ENCODE measurements at places on chromosomes 12 and 14.

DNA sequence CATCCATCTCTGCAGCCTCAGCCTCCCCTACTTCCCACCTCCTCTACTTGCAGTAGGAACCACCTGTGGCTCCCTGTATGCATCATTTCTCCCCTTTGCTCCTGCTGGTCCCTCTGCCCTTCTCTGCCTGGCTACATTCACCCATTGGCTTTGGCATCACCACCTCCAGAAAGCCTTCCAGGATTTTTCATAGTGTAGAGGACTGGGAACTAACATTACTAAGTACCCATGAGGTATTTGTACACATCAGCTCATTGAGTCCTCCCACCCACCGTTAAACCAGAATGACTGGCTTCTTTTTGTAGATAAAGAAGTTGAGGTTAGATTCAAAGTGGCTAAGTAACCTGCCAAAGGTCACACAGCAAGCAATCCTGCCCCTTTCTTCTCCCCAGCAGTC is 17.1 kb downstream of the SYNE3 start:
- DNase-seq = no peak

- no peak for DNase-seq
Measured at GRCh38 chr14:99971941-99972747, 93.1 kb upstream of the EVL start.

DNA sequence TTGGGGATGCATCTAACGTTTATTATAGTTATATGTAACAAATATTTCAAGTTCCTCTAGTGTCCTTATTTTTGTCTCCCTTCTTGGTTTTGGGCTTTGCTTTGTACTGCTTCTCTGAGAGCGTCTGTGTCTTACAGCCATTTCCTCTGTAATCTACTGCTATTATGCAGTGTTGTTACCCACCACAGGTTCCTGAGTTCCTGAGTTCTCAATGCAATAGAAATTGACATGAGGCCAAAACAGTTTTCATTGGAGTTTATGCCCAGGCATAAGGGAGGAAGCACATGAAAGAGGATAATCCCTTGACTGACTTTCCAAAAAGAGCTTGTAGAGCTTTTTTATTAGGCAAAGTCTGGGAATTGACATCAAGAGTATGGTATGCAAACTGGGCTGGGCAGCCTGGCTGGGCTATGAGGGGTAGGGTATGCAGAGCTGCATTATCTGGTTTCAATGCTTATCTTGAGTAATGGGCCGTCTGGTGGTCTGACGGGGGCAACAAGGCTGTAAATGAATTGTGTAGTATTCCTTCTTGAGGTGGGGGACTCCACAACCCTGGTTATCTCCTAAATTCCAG is 722.5 kb upstream of the ATXN7L3B start:
- DNase-seq = no peak

- no peak for DNase-seq
Measured at GRCh38 chr12:6463216-6463615, 7.3 kb downstream of the VAMP1 start.

DNA sequence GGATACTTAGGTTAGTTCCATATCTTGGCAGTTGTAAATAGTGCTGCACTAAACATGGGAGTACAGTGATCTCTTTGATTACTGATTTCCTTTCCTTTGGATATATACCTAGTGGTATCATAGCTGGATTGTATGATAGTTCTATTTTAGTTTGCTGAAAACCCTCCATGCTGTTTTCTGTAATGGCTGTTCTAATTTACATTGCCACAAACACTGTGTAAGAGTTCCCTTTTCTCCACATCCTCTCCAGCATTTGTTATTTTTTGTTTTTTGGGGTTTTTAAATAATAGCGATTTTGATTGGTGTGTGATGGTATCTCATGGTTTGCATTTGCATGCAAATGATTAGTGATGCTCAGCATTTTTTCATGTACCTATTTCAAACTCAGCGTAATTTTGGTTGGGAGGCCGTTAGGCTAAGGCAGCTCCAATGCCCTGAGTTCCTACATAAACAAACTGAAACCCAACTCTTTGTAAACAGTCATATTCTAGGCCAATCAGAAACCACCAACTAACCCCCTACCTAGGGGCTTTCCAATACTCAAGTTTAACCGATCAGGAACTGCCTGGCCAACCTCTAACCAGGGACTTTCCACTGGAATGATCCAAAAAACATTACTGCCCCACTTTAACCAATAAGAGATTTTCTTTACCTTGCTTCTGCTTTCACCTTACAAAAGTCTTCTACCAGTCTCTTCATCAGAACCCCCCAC is 171.6 kb downstream of the FBXL14 start:
- no peak for DNase-seq

GRCh38 chr12:98828802-98829600 is 183.9 kb downstream of the APAF1 start:
- no peak for DNase-seq

- no peak for DNase-seq
Measured at GRCh38 chr14:88142997-88143396, 138.1 kb downstream of the GPR65 start.

DNA sequence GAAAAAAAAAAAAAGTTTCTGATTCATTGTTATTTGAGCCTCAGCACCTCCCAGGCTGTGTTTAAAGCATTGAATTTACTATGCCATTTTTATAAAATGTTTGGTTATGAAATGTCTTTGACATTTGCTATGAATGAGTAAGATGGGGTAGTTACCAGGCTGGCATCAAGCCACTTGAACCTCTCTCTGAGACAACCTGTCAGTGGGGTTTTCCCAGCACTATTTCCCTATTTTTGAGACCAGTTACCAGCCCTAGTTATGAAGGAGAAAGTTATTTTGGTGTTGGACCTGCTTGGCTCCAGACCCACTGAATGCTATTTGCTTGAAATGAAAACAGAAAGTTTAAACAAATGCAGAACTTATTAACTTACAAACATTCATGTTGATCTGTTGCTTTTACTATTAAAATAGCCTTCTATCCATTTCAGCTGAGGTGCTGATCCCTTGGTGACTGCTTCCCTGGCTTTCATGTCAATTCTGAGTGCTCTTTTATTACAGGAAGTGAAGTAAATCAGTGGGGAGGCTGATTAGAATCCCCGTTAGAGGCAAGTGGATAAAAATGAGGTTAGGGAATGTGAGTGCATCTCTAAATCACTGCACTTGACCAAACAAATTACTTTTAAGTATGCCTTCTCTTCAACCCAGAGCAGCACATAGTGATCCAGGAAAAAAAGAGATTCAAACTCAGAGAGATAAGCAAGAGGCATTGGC is 37.8 kb downstream of the LLPH start:
- DNase-seq = no peak

DNA sequence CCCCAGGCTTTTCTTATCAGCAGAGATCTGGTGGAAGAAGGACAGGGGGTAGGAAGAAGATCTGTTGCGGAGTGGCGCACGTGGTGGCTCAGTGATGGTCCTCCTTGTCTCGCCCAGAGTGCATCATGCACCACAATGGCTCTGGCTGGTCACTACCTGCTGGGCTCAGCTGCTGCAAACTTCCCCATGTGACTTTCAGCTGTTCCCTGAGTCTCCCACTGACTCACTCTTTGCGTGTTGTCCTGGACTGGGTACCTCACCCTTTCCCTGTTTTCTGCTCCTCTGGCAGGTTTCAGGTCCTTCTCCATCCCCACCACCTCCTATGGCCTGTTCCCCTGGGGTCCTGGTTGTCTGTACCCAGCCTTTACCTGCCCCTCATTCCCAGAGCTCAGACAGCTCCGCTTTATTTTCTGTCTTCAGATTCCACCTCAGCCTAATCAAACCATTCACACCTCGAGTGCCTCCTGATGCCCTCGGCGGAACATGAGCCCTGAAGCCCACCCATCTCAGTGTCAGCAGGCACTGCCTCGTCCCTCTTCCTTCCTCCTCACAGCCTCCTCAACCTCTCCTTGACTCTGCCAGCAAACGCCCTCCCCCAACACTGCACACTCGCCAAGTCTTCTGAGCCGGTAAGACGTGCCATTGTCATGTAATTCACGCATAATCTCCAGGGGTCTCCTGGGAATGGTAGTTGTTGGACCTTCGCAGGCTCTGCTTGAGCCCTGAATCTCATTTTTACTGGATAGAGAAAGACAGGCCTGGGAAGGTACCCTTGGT is 1.8 kb downstream of the C1R start:
- DNase-seq = no peak

GRCh38 chr12:2112401-2112800 is 59.6 kb downstream of the CACNA1C start:
- no peak for DNase-seq

- DNase-seq = no peak
Measured at GRCh38 chr12:524167-524951, 64.6 kb downstream of the B4GALNT3 start.

GRCh38 chr14:31340297-31341063 is 79.9 kb downstream of the HEATR5A start:
- no peak for DNase-seq

DNA sequence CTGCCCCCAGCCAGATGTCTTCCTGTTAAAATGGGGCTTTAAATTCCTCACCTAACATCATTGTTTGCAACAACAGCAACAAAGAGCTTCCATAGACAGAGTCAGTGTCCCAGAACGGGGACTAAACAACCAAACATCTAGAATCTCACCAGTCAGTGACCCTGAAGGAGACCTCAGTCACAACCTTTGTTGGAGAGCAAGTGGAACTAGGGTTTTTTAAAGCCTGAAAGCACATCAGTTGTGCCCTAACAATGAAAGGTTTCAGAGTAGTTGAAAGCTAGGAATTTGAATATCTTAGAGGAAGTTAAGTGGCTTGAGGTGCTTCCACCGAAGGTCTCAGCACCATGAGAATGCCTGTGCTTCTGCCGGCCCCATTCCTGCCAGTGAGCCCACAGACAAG is 5.0 kb upstream of the ALDH2 start:
- DNase-seq = no peak

GRCh38 chr12:116065606-116066005 is 211.9 kb downstream of the MED13L start:
- no peak for DNase-seq

DNA sequence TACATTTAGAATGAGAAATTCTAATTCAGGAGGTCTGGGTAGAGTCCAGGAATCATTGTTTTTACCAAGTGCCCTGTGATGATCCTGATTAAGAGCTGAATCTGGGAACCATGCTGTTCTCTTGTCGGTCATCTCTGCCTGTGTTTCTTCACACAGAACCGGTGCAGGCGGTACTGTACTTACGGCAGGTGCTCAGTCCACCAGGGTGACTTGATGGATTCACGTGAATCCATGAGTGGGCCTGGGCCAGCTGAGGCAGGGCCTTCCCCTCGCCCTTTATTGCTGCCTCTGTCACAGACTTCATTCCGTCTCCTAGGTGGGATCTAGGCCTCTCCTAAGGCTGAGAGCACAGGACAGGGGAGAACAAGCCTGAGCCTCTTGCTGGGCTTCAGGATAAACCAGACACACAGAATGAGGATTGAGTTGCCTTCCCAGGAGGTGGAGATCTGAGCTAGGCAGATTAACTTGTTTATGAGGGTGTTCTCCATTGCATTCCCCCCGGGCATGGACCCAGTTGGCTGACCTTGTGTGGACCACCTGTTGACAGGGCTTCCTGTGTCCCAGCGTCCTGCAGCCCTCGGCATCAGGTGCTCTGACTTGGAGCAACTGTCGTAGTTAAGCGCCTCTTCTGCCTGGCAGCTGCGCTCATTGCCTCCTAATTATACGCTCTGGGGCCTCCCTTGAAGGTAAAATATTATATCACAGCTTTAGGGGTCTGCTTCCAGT is 42.1 kb downstream of the B4GALNT3 start:
- no peak for DNase-seq
